ENCODE measurements at places on chromosomes 5 and 9.

DNA sequence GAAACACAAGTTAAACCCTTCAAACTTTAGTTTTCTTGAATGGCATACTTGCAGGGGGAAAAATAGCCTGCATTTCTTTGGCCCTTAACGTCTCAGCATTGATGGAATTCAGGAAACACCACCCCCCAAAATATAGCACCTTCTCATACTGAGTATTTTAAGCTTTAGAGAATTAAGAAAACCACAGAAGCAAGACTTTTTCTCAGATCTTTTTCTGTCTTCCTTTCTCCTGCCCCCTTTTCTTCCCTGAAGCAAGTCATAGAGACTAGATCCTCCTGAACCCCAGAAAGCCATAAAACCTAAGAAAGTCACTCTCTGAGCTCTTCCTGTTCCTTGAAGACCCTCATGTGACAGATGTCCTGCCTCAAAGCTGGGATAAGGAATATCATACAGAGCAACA, 1069.9 kb downstream of the EFNA5 start:
- no peak for DNase-seq

GRCh38 chr9:96585426-96585825, 34.2 kb downstream of the CDC14B start:
- no peak for DNase-seq

DNA sequence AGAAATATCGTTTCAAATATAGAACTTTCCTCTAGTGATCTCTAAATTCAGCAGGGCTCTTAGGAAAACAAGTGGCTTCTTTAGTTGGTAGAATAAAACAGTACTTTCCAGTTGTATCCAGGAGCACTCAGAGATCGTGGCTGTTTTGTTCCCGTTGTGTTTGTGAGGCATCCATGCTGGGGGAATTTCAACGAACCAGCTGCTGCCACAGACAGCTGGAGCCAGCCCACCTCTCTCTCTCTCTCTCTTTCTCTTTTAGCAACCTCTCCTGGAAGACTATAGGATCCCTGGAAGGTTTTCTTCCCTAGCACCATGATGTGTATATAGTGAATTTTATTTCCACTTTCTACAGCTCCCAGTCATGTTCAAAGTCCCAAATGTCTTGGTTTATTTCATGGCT, 1116.0 kb upstream of the SEMA6A start:
- DNase-seq = no peak

DNA sequence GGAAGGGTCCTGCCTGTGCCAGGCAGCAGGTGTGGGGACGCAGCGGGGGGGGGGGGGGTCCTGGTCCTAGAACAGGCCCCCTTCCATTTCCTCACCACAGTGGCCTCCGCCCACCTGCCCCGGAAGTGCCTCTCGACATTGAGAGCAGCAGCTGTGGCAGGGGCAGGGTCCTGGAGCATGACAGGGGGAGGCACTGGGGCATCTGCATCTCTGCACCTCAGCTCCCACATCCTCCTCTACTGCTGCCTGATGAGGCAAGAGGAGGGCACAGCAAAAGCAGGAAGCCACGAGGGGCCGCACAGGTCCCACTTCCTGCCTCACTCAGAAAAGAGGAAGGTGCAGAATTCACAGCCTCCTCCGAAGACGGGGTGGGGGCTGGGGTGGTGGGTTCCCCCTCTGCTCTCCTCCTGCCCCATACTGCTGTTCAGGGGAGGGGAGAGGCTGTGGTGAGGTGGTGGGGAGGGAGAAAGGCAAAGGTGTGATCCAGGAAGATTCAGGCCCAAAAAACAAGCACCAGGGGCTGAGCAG, 14.8 kb downstream of the AKNA start:
- DNase-seq = no peak

GRCh38 chr9:34715639-34716215, 5.8 kb upstream of the CCL21 start:
- no peak for DNase-seq
